ENCODE measurements at places on chromosomes 6 and 20.

DNA sequence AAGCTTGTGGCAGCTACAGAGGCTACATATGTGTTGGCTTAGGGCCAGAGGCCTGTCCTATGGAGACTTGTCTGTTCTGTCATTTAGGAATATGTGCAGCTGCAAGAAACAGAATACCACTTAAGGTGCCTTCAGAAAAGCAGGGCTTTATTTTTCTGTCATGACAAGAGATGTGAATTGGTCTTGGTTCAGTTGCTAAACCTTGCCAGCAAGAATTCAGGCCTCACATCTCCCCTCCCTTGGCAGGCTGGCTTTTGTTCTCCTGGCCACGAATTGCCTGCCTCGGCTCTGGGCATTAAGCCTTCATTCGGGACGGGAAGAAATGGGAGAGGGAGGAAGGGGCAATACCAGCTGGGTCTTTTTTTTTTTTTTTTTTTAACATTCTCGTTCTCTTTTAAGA, 82.4 kb upstream of the TGM3 start:
- no peak for DNase-seq

DNA sequence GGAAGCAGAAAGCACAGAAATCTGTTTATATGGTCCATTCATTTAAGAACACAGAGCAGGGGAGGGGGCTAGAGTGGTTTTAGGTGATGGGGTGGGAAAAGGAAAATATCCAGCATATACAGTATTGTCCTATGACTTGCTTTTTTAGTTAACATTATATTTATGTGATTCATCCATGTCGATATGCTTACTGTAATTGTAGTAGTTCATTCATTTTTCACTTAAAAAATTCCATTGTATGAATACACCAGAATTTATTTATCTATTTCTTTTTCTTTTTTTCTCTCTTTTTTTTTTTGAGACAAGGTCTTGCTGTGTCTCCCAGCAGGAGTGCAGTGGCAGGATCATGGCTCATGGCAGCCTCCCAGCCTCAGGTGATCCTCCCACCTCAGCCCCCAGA, 9.6 kb upstream of the PRIM2 start:
- DNase-seq: no peak

- no peak for DNase-seq
Measured at GRCh38 chr20:17210983-17211382, 15.9 kb upstream of the PCSK2 start.

DNA sequence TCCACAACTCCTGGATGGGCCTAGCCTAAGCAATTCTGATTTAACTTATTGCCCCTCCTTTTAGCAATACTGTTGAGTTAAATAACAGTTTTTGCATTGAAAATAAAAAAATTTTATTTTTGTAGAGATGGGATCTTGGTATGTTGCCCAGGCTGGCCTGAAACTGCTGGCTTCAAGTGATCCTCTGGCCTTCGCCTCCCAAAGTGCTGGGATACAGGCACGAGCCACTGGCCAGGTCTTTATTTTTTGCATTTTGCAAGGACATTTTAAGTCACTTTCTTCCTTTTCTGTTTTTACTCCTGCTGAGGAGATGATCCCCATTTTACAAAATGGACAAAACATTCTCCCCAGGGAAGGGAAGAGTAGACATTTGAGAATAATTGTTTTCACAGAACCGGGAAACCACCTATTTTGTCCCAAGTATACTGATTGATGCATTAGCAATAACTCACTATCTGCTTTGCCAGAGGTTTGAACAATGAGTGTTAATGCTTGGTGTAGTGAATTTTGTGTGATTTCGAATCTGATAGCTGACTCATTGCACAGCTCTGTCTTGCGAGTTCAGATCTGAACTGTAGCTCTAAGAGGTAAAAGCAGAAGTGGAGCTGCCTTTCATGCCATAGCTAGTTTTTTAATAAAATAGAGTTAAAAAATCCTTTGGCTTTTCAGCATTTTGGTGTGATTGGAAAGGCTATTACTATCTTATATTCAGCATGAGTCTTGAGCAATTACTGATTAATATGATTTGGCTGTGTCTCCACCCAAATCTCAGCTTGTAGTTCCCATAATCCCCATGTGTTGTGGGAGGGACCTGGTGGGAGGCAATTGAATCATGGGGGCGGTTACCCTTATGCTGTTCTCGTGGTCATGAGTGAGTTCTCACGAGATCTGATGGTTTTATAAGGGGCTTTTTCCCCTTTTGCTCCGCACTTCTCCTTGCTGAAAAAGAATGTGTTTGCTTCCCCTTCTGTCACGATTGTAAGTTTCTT, 20.9 kb downstream of the IGF2R start:
- no peak for DNase-seq

- no peak for DNase-seq
Measured at GRCh38 chr20:35968930-35969329, 540 bp downstream of the CNBD2 start.

DNA sequence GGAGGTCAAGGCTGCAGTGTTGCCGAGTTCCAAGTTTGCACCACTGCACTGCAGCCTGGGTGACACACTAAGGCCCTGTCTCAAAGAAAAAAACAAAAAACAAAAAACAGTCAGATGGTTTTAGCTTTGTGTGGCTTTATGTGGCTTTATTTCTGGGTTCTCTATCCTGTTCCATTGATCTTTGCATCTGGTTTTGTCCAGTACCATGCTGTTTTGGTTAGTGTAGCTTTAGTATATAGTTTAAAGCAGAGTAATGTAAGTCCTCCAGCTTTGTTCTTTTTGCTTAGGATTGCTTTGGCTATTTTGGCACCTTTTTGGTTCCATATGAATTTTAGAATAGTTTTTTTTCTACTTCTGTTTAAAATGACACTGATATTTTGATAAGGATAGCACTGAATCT, 225.5 kb downstream of the HDGFL1 start:
- no peak for DNase-seq

GRCh38 chr20:2227861-2228260, 67.9 kb upstream of the TGM3 start:
- DNase-seq: no peak

GRCh38 chr20:54654450-54654849, 179.1 kb downstream of the DOK5 start:
- DNase-seq: no peak

DNA sequence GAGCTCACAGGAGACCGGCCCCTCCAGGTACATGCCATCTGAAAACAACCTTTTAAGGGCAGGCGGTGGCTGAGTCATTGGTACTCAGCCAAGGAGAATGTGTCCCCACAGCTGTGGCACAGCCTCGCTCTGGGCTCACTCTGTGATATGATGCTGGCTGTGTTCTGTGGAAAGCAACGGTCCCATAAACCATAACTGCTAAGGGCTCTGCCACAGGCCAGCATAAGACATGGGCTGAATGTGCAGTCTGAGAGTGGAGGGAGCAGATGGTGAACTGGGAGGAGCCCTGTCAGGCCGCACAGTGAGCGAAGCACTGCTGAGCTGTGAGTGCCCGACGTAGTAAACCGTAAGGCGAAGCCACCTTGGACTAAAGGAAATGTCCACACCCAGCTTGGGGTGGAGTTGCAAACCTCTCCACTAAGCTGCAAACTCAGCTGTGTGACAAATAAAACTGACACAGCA, 375.8 kb downstream of the THBS2 start:
- no peak for DNase-seq

DNA sequence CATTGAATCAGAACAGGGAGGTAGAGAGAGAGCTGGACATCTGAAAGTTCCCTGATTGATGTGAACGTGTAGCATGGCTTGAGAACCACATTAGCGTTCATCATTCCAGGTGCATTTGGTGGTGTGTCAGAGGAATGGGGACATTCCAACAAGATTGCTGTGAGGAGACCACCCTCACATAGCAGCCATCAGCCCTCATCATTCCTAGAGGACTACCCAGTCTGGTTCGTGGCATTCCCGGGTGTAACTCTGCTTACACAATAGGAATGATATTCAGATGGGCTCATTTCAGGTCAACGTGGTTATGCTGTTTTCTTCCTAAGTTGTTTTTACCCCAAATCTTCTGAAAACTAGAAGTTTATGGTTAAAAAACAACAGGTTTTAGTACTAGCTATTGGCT, 62.2 kb upstream of the KLHL31 start:
- no peak for DNase-seq

- DNase-seq: no peak
Measured at GRCh38 chr6:98593676-98594075, 240.7 kb upstream of the POU3F2 start.

DNA sequence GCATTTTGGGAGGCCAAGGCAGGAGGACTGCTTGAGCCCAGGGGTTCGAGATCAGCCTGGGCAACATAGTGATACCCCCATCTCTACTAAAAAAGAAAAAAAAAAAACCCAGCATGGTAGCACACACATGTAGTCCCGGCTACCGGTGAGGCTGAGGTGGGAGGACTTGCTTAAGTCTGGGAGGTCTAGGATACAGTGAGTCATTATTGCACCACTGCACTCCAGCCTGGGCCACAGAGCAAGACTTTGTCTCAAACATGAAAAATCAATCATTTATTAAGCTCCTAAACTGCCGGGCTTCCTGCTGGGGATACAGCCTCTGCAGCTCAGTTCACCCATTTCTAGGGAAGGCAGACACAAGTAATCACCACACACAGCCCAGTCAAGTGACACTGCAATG, 7.3 kb upstream of the USP45 start:
- DNase-seq: peak; percentile 16

GRCh38 chr20:7496394-7496991, 443.8 kb downstream of the HAO1 start:
- DNase-seq: no peak

DNA sequence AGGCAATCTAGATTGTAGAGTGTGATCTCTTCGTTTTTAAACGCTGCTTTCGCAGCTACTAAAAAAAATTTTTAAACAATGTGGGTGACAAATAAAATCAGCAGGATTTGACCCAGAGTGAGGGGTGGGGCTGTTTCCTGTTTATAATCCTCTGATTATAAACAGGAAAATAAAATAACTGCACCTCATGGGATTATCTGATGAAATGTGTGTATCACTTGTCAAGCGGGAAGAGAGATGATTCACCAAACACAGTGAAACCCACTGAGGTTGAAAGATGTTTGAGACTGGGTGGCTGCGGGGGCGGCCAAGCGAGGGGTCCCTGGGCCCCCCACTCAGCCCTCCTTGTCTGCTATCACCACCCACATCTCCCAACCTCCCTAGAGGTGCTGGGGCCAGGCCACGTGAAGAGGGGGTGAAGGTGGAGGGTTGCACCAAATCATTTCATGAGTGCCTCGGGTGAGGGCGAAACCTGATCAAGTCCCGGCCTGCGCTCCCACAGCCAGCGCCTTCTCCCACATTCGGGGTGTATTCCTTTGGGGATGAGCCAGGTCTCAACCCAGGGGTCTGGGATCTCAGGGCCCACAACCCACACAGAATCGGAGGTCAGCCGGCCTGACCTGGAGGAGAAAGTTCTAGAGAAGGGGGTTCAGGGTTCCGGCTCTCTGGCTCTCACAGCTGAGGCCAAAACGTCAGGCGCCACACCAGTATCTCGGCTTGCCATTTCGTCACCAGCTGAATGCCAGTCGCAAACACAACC, 212.5 kb downstream of the BMP7 start:
- no peak for DNase-seq

- DNase-seq: no peak
Measured at GRCh38 chr6:41318261-41318653, 17.2 kb upstream of the NCR2 start.

DNA sequence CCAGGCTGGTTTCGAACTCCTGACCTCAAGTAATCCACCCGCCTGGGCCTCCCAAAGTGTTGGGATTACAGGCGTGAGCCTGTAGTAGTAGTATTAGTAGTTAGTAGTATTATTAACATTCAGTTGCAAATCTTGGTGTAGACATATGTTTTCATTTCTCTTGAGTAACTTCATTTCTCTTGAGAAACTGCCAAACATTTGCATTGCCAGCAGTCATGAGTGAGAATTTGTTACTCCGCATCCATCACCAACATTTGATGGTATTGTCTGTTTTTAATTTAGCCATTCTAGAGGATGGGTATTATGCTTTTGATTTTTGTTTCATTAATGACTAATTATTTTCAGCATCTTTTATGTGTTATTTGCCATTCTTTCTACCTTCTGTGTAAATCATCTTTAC, 1.5 kb upstream of the ERVFRD-1 start:
- no peak for DNase-seq

GRCh38 chr20:44698351-44698750, 16.8 kb upstream of the CCN5 start:
- DNase-seq: no peak

DNA sequence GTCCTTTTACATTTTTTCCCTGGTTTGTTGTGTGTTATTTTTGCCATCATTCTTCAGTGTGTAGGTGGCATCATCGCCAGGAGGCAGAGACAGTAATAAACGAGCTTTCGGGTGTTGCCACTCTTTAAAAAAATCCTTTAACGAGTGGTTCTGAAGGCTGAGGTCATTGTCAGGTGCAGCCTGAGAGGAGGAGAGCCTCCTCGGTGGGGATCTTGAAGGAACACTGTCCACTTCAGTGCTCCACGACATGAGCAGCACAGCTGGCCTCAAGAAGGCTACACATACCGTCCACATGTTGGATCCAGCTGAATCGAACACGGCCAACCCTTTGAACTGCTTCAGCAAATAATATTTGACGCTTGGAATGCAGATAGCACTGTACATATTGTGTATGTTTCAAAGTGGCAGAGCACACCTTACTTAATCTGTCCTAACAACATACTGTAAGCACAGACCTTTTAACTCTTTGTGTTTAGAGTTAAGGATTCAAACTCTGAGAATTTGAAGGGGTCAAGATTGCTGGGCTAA, 48.0 kb upstream of the FOXQ1 start:
- DNase-seq: no peak

DNA sequence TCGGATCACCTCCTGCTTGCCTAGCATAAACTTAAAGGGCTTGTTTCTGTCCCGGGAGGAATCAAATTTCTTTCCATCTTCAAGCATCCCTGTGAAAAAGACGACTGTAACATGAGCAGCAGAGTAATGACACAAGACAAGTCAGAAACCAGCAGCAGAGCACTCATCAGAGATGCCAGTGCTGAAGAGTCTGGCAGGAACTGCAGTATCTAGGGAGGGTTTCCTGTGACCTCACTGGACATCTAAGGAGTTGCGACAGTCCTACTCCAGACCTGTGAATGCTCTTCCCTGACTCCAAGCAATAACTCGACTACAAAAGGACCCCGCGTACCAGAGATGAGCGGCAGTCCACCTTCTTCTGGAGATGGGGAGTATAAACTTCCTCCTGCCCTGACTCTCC, 17.3 kb downstream of the FKBP1A start:
- no peak for DNase-seq

- DNase-seq: no peak
Measured at GRCh38 chr6:161132384-161132783, 140.8 kb downstream of the MAP3K4 start.

- DNase-seq: no peak
Measured at GRCh38 chr20:17061715-17062114, 165.1 kb upstream of the PCSK2 start.

DNA sequence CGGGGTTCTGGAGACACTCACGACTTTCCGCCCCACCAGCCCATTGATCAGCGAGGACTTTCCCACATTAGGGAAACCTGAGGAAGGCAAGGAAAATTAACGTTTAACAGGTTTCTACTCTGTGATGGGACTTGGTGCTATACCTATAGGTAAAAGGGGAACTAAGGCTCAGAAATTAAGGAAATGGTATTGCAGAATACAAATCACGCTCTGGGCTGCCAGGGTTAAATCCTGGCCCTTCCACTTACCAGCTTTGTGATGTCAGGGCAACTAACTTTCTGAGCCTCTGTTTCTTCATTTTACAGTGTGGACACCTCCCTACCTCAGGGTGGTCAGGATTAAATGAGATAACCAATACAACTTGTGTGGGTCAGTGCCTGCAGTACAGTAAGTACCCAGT, 8.8 kb downstream of the GNL1 start:
- DNase-seq: no peak

Data from AG09309 (cell line).